Activated CD8-positive, alpha-beta memory T cell treated with anti-CD3 and anti-CD28 coated beads for 1 hour (primary cell): ENCODE measurements at places on chromosomes 12 and 14.

DNA sequence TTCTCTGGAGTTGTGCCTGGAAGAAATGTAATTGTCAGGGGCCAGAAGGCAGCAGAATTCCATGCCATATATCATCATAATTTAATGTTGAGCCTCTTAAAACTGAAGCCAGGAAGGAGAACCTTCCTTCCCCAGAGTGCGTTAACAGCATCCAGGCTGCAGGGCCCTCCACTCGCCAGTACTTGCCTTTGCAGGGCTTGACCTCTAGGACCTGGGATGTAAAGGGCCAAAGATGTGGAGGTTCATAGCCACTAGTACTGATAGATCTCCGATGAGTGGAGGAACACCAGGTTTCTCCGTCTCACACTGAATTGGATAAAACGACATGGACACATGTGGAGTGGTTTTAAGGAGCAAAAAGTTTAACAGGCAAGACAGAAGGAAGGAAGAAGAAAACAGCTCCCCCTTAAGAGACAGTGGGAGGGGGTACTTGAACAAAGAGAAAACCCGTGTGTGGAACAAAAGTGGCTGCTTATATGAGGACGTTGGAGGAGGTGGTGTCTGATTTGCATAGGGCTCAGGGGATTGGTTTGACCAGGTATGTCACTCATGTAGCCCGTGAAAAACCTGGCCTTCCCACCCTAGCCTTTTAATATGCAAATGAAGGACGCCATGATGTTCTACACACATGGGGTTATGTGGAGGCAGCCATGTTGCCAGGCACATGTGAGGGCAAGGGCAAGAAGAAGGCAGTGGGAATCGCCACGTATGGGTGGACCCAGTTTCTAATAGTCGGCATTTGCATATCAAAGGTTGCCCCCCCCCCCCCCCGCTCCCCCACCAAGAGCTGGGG lies 38.8 kb upstream of the WSCD2 start:
- no peak for DNase-seq

DNA sequence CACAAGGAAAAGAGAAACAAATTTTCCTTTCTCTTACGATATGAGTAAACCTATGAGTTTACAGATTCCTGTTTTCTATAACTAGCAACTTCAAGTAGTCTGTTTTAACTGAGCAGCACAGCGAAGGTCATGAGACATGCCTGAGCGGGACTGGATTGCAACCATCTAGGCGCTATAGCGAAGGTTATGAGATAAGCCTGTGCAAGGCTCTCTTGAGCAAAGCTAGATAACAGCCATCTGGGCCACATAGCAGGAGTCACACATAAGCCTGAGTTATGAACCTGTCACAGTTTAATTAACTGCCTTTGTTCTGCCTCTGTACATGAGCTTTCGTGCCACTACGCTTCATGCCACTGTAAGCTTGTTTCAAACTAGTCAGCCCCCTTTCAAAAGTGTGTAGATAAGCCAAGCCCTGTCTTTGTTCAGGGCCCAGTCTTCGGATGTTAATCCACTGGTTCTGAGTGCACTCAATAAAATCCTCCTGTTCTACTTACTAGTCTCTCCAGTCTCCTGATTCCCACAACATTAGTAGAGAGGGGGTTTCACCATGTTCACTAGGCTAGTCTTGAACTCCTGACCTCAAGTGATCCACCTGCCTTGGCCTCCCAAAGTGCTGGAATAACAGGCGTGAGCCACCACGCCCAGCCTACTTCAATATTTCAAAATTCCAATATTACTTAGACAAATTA lies 47.1 kb downstream of the SEC23A start:
- DNase-seq: no peak

DNA sequence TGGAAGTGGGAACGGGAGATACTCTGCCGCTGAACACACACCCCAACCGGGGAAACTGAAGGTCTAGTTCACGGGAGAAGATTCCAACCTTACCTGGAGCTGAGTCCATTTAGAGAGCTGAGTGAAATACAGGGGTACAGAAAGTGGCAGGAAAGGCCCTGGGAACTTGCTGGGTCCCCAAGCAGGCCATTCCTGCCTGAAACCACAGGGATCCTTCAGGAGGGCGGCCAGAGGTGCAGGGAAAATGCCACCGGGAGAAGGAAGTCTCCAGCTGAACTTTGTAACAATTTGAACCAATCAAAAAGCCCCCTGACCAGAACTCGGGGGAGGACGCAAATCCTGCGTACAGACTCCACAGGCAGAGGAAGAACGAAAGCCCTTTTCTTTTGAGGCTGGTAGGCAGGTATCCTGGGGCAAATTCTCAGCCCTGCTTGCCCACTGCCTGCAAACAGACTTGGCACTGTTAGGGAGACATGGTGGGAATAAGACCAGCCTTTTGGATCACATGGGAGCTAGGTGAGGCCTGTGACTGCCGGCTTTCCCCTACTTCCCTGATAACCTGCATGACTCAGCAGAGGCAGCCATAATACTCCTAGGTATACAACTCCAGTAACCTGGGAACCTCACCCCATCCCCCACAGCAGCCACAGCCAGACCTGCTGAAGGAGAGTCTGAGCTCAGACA lies 170.9 kb downstream of the SEC23A start:
- no peak for DNase-seq

- no peak for DNase-seq
Observed at GRCh38 chr12:82981150-82981549, 294.4 kb downstream of the TMTC2 start.

- DNase-seq: no peak
Observed at GRCh38 chr12:55681142-55682077, 26.3 kb downstream of the ITGA7 start.
